ENCODE measurements at places on chromosomes 2 and 18.
A peak's percentile ranks its signal among the peaks of the same experiment; 100 is the strongest.

DNA sequence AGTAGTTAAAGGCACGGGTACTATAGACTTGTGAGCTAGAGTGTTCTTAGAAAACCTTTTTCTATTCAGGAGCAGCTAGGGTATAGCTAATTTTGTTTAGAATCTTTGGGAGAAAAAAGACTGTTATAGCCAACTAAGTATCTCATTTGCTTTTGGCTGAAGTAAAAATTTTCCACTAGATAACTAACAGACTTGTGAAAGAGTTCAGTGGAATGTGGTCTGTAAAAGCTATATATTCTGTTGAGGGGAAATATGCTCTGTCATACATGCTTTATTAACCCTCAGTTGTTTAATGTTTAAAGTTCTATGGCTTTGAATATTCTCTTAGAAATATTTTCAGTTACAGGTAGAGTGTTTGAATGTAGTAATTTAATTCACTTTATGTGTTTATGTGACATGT lies 49.7 kb downstream of the RIF1 start:
- no peaks in the 10 kb centered on the region for H3K27me3 ChIP-seq
- no peak overlapping the region for H3K4me3 ChIP-seq
- DNase-seq: peak; percentile 70

- H3K4me3 ChIP-seq: no peak overlapping the region
- no peaks in the 10 kb centered on the region for H3K27me3 ChIP-seq
- peaks cover 13% of the 10 kb centered on the region for H3K4me1 ChIP-seq
- no peak overlapping the region for H3K27ac ChIP-seq
These were observed 166.4 kb upstream of the SLC14A2 start for GRCh38 chr18:45448871-45449270.

DNA sequence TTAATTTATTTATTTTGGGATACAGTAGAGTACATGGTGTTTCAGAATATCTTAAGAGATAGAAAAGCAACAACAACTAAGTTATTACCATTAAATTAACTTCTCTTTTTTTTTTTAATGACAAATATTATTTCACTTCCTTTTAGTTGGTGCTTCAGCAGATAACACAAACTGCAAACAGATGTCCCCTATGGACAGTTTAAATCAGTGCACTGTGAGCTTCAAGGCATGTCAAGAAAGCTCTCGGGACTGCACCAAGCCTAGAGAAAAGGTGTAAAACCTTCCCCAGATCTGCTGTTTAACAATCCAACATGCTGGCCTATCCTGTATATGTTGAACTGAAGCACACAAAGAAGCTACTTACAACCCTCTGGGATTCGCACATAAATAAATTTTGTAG lies 122.7 kb downstream of the TCF4 start:
- peaks cover 10% of the 10 kb centered on the region for H3K4me1 ChIP-seq
- no peak overlapping the region for H3K4me3 ChIP-seq
- no peaks in the 10 kb centered on the region for H3K27me3 ChIP-seq
- H3K36me3 ChIP-seq: peaks cover 5% of the 10 kb centered on the region

DNA sequence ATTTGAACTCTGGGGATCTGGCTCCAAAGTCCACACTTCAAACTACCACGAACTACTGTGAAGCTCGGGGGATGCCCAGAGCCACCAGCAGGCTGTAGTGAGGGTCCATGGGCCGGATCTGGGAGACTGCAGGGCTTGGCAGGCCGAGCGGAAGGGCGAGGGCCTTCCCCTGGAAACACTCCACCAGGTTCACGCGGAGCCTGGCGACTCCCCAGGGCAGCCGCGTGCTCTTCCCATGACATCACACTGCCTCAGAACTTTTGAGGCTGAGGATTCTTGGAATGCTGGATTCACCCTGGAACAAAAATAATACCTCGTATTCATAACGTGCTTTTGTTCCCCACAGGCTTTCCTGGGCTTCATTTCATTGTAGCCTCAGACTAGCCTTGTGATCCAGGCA lies 201.0 kb downstream of the SMAD7 start:
- no peaks in the 10 kb centered on the region for H3K27me3 ChIP-seq
- no peak overlapping the region for H3K4me3 ChIP-seq
- no peak for DNase-seq
- H3K36me3 ChIP-seq: no peaks in the 10 kb centered on the region
- H3K4me1 ChIP-seq: no peaks in the 10 kb centered on the region

DNA sequence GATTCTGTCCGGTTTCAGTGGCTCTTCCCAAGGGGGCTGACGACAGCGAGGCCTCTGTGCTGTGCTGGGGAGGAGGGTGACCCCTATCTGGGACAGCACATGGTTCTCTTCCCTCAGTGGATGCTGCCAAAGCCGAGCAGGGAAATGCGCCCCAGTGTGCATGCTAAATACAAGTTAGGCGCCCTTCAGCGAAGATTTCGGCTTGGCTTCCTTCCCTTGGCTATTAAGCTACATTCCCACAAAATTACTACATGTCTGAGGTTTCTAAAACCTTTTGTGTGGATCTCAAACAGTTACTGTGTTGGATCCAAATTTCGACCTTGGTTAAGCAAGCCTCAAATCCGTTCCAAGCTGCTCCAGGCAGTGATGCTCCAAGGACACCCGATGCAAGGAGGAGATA lies 440.3 kb downstream of the NRXN1 start:
- H3K36me3 ChIP-seq: no peaks in the 10 kb centered on the region
- H3K27ac ChIP-seq: no peak overlapping the region
- H3K4me1 ChIP-seq: no peaks in the 10 kb centered on the region
- no peak overlapping the region for H3K4me3 ChIP-seq
- DNase-seq: peak; percentile 48

Data from cardiac muscle cell (in vitro differentiated cells and primary cell).